Lung microvascular endothelial cell (primary cell): ENCODE measurements at places on chromosomes 2 and 18. TPM values are rescaled to one million over a fixed set of nuclear protein-coding genes. Genes with fewer than 3 reads are reported as not detected.

DNA sequence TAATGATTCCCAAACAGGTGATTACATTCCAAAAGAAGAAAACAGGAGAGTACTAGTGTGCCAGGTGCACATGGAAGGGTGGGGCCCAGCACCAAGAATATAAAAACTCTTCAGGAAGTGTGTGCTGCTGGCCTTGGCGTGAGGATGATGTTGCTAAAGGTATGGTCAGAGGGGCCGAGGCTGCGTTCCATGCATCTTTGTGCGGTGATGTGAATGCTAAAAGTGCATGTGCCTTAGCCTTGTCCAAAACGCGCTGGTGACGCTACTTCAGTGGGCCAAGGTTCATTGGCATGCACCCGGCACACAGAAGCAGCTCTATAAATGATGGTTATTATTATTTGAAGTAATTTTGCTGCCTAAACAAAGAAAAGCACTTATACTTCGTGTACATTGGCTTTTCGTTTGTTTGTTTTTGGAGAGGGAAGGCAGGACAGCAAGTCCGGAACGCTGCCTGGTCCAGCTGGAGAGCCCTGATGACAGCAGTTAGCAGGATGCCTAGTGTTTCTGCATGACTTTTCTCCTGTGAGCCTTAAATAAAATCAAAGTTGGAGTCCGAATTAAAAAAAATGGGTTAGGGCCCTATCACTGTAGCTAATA lies 2.9 kb downstream of the ALKAL2 start:
- no peak for DNase-seq

The CCDC85A gene
- total RNA-seq = 1.4 and 2.6 TPM in 2 replicates

- DNase-seq = no peak
These were observed 120.1 kb downstream of the CACNB4 start for GRCh38 chr2:151978709-151979108.

- no peak for DNase-seq
These were observed 3.3 kb downstream of the SH3BP4 start for GRCh38 chr2:234955091-234955591.

- no peak for DNase-seq
These were observed 24.6 kb downstream of the ITGB6 start for GRCh38 chr2:160175169-160176134.
